ENCODE measurements at places on chromosomes 7 and 10.

GRCh38 chr7:88628363-88629085, 131.0 kb upstream of the ZNF804B start:
- DNase-seq = no peak

GRCh38 chr10:64054392-64054791, 533.2 kb downstream of the REEP3 start:
- no peak for DNase-seq

GRCh38 chr7:23254051-23254681, 7.6 kb downstream of the GPNMB start:
- DNase-seq = no peak

DNA sequence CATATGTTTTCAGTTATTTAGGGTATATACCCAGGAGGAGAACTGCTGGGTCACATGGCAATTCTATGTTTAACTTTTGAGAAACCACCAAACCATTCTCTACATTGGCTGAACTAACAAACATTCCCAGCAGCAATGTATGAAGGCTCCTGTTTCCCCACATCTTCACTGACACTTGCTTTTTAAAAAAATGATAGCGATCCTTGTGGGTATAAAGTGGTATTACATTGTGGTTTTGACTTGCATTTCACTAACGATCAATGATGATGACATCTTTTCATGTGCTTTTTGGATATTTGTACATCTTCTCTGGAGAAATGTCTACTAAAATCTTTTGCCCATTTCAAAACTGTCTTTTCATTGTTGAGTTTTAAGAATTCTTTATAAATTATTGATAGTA, 51.2 kb upstream of the ANAPC16 start:
- DNase-seq = no peak

DNA sequence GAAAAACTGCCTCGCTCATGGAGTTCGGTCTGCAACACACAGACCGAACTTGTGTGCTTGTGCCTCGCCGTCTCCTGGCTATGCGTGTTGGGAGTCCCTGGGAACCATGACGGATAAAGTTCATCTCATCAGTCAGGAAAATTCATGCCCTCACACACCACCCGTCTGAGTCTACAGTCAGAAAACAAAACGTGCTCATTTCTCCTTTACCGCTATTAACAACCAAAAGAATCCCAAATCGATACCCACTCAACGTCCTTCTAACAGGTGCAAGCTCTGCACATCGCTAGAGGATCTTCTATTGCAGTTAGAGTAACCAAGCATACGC, 13.6 kb downstream of the CNPY1 start:
- no peak for DNase-seq

DNA sequence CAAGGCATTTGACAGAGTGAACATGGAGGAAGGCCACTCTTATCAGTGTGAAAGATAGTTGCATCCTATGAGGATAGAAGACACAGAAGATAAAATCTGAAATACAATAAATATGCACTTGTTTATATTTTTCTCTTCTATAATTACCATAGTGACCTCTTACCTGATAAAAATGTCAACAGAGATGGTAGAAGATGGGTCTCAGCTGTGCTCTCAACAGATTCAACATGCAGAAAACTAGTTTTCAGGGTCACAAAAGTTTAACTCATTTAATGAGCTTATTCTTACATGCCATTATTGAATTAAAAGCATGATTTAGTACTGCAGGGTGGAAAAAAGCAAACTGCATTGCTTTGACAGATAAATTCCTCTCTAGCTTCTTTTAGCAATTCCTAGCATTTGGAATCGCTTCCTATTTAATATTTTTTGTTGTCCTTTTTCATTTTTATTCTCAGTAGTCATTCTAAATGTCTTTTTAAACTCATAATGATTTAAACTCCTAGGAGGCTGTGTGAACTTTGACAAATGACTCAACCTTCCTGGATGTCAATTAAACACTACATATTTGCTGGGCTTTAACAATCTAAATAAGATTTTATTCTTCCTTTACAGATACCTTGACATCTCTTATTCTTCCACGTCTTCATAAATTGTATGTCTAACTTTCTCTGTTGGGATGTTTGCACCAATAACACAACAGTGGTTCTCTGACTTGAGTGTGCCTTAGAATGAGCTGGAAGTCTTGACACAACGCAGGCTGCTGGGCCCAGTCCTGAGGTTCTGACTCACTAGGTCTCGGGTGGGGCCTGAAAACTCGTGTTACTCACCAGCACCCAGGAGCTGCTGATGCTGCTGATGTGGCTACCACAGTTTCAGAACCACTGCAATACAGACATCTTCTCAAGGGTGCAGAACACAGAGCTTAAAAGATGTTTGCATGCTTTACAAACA, 565.5 kb upstream of the IGFBP3 start:
- DNase-seq = no peak

DNA sequence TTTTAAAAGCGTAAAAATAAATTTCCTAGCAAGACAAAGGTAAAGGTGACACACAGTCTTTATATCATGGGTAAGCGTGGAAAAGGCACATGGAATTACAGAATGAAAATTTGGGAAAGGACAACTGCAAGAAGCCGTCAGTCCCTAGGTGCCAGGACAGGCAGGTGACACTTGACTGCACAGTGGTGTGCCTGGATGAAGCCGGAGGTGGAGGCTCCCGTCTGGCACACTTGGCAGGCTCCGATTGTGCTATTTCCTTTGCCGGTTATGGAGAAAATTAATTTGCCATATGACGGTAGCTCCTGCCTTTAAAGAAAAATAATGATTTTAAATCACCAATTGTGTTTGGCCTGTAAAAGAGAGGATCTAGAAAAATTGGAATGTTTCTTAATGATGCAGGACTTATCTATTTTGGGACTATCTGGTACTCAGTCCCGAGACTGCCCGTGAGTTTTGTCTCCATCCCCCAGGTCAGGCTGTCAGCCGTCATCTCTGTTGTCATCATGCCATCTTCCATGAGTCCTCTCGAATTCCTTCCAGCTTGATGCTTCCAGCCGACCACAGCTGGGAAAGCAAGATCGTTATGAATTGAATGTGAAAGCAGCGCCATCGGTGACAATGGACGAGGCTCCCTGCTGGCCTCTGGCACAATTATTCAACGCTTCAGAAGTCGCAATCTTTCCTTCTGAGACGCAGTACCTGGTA, 56.2 kb upstream of the MGMT start:
- DNase-seq = no peak

GRCh38 chr10:99430451-99431189, at the start of gene GOT1:
GOT1 (minus strand) TSS chr10:99430624; CDS start chr10:99430565, 59 bp downstream.
- peak; percentile 89 for DNase-seq

DNA sequence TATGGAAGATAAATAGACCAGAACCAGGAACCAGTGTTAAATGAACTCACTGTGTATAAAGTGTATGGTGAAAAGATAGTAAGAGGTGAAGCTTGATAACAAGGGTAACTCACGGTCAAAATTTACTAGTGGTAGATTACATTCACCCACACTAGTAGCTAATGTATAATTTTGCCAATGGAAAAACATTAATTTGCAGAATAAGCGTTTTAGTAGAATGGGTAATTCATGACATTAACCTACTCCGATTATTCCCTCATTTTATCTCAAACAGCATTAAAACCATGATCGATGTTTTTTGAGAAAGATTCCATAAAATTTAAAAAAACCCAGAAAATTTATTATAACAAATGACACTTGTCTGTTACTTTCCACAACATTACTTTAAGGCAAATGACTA, 57.7 kb upstream of the PPP1R3A start:
- no peak for DNase-seq

- DNase-seq = no peak
Measured at GRCh38 chr10:43863859-43864591, 215.3 kb upstream of the ZNF32 start.

DNA sequence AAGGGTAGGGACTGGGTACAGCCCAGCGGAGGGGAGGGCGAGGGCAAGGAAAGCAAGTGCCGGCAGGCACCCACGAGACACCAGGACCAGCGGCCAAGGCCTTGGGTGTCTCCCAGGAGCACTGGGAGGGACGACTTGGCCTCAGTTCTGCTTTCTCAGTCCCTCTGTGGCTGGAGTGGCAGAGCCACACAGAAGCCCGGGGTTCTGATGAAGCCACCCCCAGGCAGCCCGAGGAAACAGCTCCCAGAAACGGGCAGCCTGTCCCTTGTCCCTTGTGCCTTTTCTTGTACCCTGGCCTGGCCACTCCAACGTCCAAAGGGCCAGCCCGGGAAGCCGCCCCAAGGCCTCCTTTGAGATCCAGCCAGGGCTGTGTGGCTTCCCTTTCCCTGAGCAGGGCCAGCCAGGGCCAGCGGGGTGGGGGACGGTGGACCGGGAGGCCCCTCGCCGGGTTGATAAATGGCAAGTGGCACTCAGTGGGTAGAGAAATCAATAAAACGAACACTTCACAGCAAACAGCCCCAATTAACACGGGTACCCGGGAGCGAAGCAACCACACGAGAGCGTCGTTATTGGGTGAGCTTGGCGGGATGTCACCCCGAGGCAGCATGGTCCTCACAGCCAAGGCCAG, 69.8 kb upstream of the GNA12 start:
- no peak for DNase-seq

DNA sequence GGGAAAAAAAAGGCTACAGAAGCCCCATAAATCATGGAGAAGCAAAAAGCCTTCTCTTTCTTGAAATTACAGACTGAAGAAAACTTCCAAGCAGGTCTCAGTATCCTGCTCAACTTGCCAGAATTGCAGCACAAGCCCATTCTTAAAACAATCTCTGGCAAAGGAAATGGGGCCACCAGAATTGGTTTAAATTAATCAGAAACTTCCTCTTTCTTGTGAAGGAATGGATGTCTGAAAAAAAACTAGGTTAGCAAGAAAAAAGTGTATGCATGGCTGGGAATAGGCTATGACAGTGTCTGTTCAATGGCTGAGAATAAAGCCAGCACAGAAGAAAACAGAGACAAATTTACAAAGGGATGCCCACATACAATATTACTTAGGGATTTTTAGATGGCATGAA, 59.1 kb downstream of the TFEC start:
- no peak for DNase-seq

DNA sequence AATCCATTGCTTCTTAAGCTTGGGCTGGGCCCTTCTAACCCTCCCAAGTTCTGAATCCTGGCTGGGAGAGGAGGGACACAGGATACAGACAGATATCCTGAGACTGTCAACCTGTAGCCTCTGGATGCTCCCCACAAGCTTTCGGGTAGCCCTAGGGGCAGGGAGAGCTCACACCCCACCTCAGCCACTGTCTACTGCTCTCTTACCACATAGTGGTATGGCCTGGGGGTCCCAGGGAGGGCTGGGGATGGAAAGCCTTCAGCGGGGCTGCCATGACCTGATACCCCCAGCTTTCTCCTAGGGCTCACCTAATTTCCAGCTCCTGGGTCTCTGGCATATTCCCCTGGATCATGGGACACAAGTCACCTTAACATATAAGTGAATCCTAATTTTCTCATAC, 25.1 kb downstream of the CRHR2 start:
- no peak for DNase-seq

- DNase-seq = no peak
Measured at GRCh38 chr10:20991526-20991925, 94.4 kb upstream of the NEBL start.

GRCh38 chr7:73674468-73675124, 7.0 kb downstream of the VPS37D start:
- no peak for DNase-seq

DNA sequence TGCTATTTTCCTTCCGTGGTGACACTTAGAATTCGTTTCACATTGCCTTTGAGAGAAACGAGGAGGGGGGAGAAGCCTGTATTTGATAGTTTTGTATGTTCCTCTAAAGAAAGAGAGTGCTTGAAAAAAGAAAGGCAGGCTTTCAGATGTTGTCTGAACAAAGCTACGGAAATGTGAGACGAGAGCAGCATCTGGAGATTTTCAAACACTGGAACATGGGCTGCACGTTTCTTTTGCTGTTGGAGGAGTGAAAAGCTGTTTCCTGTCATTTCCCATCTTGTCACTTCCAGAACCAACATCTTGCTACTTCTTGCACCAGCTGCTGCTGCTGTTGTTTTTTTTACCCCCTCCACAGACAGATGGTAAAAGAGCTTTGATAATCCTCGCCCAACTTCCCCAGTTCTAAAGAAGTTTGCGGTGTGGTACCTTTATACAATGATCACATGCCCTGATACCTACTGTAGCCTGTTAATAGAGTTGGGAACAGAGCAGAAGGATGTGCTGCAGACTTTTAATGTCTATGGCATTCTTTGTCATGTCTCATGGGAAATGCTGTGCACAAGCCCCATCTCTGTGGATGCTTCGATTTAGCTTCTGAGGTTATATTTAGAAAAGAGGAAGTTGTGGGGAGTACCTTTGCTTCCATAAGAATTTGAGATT, 408.1 kb downstream of the AUTS2 start:
- no peak for DNase-seq

- no peak for DNase-seq
Measured at GRCh38 chr7:141201145-141201885, 127.5 kb downstream of the TMEM178B start.

- no peak for DNase-seq
Measured at GRCh38 chr7:22629056-22629455, 97.9 kb upstream of the IL6 start.

- DNase-seq = peak; percentile 62
Measured at GRCh38 chr10:121974535-121975294, at the start of gene NSMCE4A. NSMCE4A (minus strand) TSS chr10:121975217; CDS start chr10:121975165, 52 bp downstream.

DNA sequence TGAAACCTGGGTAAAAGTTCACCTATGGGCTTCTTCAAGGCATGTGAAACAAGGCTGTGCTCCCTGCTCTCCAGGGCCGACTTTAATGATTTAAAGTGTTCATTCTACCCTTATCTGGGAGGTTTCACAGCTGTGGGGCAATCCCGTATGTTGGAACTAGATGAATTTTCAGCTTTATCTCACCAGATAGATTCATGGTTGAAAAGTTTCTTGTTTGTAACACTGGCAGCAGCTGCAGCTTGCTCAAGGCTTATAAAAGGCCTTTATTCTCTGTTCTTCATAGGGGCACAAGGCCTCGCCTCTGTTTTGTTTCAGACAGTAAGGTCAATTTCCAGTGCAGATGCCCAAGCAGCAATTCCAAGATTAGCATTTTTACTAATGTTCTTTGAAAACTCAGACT, 70.4 kb upstream of the DNAJB12 start:
- no peak for DNase-seq

GRCh38 chr10:131246775-131247174, 64.7 kb downstream of the TCERG1L start:
- DNase-seq = no peak

DNA sequence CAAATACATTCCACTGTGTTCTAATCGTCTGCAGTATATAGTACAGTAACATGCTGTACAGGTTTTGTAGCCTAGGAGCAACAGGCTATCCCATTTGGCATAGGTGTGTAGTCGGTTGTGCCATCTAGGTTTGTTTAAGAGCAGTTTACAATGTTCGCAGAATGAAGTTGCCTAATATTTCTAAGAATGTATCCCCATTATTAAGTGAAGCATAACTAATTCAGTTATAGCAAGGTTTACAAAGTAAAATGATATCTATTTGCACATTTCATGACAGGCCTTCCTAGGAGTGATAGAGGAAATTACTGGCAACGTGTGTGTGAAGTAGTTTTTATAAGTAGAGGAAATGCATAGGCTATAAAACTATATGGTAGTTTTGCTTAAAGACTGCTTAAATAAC, 4.0 kb downstream of the CREM start:
- DNase-seq = no peak

Measured in effector memory CD8-positive, alpha-beta T cell (primary cell).